ENCODE measurements at places on chromosomes 2 and 18.
A peak's percentile ranks its signal among the peaks of the same experiment; 100 is the strongest.

- DNase-seq, result no peak
These were observed 137.1 kb upstream of the GAREM1 start for GRCh38 chr18:32607816-32608215.

- no peak for DNase-seq
These were observed 105.3 kb upstream of the FOSL2 start for GRCh38 chr2:28287256-28287915.

DNA sequence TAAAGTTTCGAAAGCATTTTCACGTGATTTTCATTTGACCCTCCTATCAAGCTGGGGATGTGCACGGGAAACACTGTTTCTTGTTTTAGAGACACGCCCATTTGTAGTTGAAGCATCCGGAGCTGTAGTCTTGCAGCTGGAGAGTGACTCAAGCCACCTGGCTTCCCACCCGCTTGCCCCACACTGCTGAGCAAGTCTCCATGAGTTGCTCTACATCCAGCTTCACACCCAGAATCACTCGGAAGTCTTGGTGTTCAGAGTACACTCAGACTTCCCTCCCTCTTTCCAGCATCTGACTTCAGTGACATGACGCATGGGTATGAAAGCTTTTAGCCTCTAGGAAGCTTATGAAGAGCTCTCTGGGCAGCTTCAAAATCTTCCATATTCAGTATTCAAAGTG lies 262.4 kb downstream of the NBAS start:
- DNase-seq, result no peak

DNA sequence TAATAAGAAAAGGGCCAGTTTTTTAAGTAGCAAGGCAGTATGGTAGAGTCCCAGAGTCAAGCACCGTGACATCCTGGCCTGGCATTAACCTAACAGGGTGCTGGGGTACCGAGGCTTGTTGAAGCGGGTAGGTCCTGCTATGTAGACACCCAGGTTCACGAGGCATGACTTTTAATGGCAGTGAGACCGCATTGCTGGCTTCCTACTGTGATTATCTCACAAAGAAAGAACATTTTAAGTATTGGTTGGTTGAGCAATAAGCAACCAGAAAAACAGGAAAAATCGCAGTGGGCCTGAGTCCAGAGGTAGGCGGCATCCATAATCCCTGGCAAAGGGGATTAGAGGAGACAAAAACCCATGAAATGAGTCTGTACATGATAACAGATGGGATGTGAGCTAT lies 927.9 kb upstream of the ACVR2A start:
- no peak for DNase-seq

DNA sequence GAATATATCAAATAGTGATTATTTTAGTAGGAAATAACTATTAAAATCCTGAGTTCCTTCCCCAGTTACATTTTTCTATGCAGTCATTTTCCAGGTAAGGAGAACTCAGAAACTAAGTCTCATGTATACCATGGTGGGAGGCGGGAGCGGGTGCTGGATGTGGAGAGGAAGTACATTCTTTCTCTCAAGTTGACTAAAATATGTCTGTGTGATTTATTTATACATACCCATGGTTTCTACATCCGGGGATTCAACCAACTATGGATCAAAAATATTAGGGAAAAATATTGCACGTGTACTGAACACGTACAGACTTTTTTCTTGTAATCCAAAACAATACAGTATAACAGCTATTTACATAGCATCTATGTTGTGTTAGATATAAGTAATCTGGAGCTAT lies 6.8 kb downstream of the ZCCHC2 start:
- no peak for DNase-seq

GRCh38 chr2:173427887-173428668 lies 73.4 kb downstream of the CDCA7 start:
- no peak for DNase-seq

DNA sequence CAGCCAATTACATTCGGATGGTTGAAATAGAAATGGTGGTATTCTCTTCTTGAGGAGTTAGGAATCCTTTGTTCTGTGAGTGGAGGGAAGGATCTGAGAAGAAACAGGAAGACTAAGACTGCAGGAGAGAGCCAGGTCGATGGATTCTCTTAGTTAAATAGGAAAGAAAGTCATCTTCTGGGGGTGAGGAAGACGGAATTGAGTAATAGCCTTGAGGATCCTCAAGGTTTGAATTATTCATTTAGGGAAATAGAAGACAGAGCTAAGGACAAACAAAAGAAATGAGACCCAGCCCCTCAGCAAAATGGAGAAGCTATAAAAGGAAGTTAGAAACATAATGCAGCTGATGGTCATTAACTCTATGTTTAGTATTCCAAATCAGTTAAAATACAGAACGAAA lies 1.8 kb downstream of the LAPTM4A start:
- DNase-seq, result no peak

DNA sequence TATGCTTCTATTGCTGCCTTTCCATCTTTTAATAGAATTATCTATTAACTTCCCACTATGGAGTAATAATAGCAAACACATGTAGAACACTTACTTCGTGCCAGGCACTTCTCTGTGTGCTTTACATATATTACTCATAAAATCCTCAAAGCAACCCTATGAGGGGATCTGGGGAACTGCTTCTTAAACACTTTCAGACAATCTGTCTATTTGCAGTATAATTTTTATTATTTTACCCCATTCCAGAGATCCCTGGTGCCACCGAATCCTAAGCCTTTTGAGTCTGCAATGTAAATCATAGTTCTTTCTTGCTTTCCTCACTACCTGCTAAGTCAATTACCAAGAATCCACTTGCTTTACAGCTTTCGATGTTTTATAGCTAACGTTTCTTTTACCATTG lies 25.6 kb upstream of the GCFC2 start:
- no peak for DNase-seq

GRCh38 chr2:6069381-6069780 lies 377.2 kb downstream of the SOX11 start:
- DNase-seq, result no peak

GRCh38 chr2:32812316-32812715 lies 134.4 kb upstream of the LTBP1 start:
- no peak for DNase-seq

DNA sequence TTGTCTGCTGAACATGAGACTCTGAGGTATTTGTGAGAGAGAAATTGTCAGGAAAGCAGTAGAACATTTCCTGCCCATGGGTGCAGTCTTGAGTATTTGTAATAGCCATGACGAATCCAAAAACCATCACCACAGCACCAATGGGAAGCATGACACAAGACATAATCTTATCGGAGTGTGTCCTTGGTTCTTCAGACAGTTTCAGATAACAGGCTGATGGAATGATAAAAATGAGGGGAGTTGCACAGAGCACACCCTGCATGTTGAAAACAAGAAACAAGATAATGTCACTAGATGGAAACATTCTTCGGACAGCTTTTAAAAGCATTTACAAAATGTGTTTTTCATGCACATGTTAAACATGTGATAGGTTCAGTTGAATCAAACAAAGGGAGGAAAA lies 56.9 kb downstream of the SLC38A11 start:
- no peak for DNase-seq

- no peak for DNase-seq
These were observed 113.4 kb downstream of the GBX2 start for GRCh38 chr2:236054621-236055305.

DNA sequence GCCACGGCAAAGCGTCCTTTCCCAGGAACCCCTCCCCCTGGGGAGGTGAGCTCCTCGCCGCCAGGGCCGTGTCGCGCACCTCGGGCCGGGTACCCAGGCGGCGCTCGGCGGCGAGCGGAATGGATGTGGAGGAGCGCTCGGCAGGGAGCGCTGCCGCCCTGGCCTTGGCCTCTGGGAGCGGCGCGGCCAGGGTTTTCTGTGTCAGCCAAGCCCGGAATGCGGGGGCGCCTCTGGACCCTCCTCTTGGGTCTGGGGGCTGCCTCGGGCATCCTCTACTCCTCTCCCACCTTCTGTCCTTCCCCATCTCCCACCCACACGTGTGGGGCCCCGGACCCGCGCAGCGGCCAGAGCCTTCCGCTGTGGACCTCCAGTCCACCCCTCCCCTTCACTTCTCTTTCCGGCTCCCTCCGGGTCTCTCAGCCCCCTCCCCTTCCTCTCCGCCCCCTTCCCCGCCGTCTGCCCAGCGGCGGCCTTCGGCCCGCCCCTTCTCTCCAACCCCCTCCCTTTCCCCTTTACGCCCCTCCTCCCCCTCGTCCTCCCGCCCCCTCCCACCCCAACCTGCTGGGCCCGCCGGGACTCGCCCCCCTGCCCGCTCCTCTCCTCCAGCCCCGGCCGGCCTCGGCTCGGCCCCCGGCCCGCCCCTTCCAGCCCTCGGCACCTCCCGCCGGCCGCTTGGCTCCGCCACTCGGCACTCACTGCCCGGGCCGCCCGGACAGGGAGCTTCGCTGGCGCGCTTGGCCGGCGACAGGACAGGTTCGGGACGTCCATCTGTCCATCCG lies at the start of gene MERTK:
TSS of gene MERTK (plus strand) at position 684 of the 779 bp plus-strand sequence. CDS start 129 bp downstream, outside the sequence.
- DNase-seq, result peak; percentile 48

- no peak for DNase-seq
These were observed 174.6 kb upstream of the TPO start for GRCh38 chr2:1238598-1239138.

DNA sequence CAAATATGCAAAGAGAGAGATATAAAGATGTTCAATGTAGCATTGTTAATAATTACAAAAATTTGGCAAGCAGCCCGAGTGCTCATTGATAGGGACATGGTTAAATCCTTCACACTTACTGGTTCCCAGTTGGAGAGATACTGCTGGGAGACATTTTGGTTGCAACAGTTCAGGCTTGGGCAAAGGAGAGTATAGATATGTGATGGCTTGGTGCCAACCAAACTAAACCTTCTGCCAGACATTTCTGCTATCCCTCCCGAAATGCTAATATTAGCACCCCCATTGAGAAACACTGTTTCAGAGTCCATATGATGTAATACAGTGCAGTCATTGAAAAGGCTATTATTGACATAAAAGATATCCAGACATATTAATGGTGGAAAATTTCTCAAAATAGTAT lies 11.5 kb downstream of the GEN1 start:
- no peak for DNase-seq

DNA sequence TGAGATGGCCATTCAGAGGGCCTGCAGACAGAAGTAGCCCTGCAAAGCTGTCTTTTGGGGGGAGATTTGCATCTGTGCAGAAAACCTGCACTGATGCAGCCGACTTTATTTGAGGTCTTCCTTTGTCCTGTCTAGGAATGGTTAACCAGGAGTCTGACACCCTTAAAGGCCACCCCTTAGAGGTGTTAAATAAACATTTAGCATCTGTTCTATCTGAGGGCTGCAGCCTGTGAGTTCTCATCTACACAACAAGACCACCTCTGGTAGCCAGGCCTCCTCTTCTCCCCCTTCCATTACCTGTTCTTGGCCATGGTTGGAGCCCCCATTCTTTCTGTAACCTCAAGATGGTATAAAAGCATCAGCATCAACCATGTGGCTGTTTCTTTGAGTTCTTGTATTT lies 214.4 kb upstream of the HS6ST1 start:
- no peak for DNase-seq

GRCh38 chr18:51491678-51492372 lies 294.3 kb upstream of the MEX3C start:
- DNase-seq, result no peak

- DNase-seq, result no peak
These were observed 49.9 kb downstream of the ST8SIA5 start for GRCh38 chr18:46706968-46707367.

DNA sequence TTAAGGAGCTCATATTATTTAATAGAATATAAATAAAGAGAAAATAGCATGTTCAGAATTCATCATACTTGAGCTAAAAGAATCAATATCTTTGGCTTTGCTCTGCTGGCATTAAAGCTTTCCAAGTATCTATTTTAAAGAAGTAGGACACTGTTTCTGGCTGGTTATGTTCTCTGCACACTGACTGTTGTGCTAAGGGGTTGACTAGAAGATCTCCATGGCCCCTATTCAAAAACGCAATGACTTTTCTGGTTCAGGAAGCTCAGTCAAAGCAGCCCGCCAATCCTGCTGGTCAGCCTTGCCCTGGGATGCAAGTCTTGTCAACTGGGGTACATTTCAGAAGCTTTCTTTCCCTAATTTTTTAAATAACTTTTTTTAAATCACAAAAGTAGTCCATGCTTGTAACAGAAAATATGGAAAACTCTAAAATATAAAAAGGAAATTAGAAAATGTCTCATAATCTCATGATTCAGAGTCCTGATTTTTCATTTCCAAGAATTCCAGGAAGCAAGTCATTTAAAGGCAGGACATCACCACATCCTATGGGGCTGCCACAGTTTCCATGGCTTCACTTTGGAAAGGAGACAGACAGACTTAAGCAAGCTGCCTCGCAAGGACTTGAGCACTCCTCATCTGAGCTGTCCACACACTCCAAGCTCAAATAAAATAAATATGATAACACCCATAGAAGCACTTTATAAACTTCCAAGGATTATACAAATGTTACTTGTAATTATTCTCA lies 195.1 kb downstream of the TXNL1 start:
- no peak for DNase-seq

DNA sequence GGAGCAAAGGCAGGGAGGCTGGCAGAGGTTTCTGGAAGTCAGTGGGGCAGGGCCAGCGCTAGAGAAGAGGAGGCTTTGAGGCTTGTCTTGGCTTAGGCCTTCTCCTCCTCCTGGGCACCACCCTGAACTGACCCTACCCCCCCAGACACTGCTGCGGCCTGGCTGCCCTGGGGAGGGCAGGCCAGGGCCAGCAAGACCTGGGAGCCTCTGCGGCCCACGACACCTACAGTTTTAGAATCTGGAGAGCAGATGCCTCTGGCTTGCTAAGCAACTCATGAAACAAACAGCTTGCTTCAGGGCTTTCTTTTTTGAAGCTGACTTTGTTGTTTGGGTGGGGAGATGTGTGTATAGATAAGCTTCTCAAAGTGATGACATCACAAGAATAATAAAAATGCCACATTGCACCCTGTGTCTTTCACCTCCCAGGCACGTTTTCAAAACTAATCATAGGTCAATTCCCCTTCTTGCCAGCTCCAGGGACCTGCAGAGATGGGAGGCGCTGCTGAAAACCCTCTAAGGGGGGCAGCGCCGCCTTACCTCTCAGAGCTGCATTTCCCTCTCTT lies 46.2 kb upstream of the SMAD7 start:
- no peak for DNase-seq

GRCh38 chr2:108370080-108370479 lies 7.7 kb upstream of the SULT1C4 start:
- no peak for DNase-seq

GRCh38 chr2:147382322-147382948 lies 462.4 kb upstream of the ACVR2A start:
- no peak for DNase-seq

GRCh38 chr2:24015562-24016375 lies 5.9 kb downstream of the MFSD2B start:
- no peak for DNase-seq

DNA sequence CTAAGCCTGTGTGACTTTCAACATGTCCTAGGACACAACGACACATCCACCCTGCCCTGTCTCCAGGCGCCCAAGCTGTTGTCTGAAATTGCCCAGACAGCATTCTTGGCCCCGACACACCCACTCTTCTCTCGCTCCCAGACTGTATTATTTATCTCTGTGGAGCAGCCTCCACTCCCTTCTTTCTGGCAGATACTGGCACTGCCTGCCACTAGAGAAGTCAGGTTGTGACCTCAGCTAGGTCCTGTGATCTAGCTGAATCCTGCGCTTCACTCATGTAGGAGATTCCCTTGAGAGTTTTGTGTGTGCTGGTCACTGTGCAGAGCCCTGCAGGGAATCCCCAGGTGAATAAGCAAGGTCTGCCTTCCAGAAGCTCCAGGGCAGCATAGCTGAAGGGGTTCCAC lies 77.1 kb upstream of the TNP1 start:
- no peak for DNase-seq

All from stimulated activated CD8-positive, alpha-beta memory T cell treated with anti-CD3 and anti-CD28 coated beads, Interleukin-15, amount 100 ng/mL, for 48 hours (primary cell).